ENCODE measurements at places on chromosomes 6 and 20.

- no peak for DNase-seq
Measured at GRCh38 chr6:162443101-162443500, 284.5 kb downstream of the PRKN start.

GRCh38 chr6:38459291-38459690 is 180.4 kb downstream of the BTBD9 start:
- no peak for DNase-seq

GRCh38 chr6:42112351-42112750 is 30.1 kb downstream of the C6orf132 start:
- DNase-seq = no peak

DNA sequence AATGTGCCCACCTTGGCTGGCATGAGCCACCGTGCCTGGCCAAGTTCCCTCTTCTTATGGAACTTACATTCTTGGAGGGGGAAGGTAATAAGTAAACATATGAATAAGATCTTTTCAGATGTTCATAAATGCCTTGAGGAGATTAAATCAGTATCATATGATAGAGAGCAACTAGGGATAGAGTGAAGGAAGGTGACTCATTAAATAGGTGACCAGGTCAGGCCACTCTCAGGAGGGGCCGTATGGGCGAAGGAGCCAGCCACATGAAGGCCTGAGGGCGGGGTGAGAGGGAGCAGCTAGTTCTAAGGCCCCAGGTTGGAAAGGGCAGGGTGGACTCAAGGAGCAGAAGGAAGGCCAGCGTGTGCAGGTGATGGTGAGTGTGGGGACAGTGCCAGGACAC is 91.1 kb downstream of the UST start:
- no peak for DNase-seq

DNA sequence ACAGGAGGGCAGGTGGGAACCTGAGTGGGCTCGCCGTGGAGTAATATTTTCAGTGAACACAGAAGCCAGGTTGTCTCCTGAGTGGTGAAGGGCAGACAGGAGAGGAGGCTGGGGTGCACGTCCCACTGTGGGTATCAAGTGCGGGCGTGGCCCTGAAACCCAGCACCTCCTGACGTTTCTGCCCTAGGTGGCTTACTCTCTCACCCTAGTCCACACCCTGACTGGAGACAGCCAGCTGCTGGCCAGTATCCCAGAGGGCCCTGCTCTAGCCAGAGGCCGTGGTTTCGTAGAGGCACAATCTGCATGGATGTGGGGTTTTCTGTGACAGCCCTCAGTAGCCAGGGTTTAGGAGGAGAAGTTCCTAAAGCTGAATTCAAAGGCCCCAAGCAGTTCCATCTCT is 86.7 kb downstream of the TRERF1 start:
- DNase-seq = no peak

GRCh38 chr20:62822788-62823651 is 6.2 kb downstream of the COL9A3 start:
- DNase-seq = peak; percentile 21

DNA sequence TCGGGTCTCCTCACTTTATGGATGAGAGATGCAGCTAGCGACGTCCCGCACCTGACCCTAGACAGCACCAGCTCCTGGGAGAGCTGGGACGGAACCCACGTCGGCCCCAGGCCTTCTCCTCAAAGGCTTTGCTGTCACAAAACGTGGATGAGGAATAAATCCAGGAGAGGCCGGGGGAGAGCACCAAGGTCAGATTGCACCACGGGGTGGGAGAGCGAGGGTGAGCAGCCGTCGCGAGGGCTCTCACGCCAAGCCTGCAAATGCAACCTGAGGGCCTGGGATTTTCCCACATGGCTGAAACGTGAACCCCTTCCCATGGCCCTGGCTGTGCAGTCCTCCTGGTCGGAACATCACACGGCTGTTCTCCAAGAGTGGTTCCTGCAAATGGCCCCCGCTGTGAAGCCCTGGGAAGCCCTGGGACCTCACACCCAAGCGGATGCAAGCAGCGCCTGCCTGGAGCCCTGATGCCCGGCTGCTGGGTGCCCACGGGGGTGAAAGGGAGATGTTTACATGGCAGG is 45.3 kb downstream of the DLL1 start:
- DNase-seq = no peak

DNA sequence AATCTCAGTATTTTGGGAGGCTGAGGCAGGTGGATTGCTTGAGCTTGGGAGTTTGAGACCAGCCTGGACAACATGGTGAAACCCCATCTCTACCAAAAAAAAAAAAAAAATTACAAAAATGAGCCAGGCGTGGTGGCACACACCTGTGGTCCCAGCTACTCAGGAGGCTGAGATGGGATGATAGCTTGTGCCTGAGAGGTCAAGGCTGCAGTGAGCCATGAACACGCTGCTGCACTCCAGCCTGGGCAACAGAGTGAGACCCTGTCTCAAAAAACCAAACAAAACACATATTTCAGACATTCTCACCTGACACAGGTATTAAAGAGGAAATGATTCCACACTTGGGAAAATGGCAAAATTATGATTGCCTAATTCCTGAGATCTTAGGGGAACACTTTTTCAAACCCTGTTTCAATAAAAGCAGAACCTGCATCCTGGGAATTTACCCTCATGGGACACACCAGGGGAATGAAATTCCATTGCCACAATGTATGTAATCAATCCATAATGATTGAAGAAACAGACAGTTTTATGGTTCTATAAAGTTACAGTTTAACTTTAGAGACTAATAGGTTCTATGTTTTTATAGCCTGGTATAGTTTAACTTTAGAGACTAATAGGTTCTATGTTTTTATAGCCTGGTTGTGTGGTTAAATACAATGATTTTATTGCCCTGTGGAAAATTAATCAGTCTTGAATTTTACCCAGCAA is 29.6 kb upstream of the DNAAF9 start:
- DNase-seq = no peak

DNA sequence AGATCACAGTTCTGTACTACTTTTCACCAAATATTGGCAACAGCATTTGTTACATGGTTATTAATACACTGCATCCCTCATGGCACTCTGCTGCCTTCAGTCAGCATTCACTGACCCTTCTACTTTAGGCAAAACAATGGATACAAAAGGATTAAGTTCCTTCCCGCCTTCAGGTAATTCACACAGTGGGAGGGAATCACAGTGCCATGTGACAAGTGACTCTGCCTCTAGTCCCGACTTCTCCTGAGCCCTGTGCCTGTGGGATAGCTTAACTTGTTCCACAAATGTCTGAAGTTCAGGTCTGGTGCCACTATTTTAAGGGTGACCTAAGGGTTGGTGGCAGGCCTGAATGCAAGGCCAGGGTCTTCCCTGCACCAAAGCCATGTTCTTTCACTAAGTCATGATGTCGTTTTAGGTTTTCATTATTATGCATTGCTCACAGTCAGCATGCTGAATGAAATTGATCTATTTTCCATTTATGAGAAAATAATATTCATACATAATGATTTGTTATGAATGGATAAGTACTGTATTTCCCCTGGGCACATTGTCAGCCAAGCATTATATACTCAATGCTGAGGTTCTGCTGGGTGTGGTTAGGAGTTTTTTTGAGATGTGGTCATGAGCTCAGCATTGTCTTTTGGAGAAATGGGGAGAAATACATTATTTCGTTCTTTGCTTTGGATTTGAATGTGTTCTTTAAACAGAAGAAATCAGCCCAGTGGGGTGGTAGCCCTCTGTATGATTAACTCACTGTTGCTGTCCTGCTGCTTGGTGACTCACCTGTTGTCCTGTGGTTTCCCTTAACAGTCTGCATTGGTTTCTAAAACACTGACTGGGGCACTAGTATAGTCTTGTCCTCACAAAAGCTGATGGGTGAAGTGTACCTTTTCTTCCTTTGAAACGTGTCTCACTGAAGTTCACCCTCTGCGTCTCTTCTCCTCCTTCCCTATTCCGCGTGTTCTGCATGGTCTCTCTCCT is 66.4 kb downstream of the AFDN start:
- peak; percentile 3 for DNase-seq

- peak; percentile 12 for DNase-seq
Measured at GRCh38 chr6:89794324-89794723, 25.3 kb downstream of the MDN1 start.
